ENCODE measurements at places on chromosomes 13 and 19. TPM values are rescaled to one million over a fixed set of nuclear protein-coding genes. Genes with fewer than 3 reads are reported as not detected.

- no peak for DNase-seq
- H3K4me3 ChIP-seq, result no peak overlapping the region
- peaks cover 58% of the 10 kb centered on the region for H3K4me1 ChIP-seq
- peaks cover 22% of the 10 kb centered on the region for H3K27me3 ChIP-seq
These were observed 788 bp upstream of the RTBDN start for GRCh38 chr19:12834976-12835757.

- no peak overlapping the region for H3K4me3 ChIP-seq
- no peaks in the 10 kb centered on the region for H3K36me3 ChIP-seq
- H3K27me3 ChIP-seq, result no peaks in the 10 kb centered on the region
These were observed 417.4 kb downstream of the NDFIP2 start for GRCh38 chr13:79898202-79898826.

DNA sequence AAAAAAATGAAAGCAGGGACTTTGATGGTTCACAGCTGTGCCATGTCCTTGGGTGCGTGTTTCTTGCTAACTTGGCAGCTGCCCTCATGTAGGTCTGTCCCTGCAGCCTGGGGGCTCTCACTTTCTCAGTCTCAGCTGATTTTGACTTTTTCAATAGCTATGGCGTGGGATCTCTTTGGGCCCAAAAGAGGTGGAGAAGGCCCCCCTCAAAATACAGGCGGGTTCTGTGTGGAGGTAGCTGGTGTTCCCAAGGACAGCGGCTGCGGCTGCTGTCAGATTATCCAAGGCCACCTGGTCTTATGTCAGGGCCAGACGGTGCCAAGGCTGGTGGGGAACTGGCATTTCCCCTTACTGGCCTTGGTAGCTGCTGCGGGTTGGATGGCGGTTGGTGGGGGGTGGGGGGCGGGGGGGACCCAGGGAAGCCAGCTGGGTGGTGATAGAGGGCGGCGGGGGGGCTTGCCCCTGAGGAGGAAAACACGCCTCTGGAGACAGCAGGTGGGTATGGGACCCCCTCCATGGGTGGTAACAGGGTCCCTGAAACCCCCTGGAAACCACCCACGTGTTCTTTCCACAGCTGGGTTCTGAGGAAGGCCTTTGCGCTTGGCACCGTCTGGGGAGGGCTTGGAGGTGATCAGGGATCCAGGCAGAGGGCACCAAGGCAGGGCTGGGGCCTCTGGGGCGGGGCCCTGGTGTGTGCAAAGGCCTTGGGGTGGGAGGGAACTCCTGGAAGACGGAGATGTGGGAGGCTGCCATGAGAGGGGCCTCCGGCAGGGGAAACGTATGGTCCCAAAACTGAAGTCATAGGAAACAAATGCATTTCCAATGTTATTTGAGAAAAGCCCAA is 4.1 kb downstream of the TIMM13 start:
- no peak overlapping the region for H3K27ac ChIP-seq
- no peak overlapping the region for H3K4me3 ChIP-seq
- H3K27me3 ChIP-seq, result no peaks in the 10 kb centered on the region
- peaks cover 32% of the 10 kb centered on the region for H3K4me1 ChIP-seq
- DNase-seq, result no peak

DNA sequence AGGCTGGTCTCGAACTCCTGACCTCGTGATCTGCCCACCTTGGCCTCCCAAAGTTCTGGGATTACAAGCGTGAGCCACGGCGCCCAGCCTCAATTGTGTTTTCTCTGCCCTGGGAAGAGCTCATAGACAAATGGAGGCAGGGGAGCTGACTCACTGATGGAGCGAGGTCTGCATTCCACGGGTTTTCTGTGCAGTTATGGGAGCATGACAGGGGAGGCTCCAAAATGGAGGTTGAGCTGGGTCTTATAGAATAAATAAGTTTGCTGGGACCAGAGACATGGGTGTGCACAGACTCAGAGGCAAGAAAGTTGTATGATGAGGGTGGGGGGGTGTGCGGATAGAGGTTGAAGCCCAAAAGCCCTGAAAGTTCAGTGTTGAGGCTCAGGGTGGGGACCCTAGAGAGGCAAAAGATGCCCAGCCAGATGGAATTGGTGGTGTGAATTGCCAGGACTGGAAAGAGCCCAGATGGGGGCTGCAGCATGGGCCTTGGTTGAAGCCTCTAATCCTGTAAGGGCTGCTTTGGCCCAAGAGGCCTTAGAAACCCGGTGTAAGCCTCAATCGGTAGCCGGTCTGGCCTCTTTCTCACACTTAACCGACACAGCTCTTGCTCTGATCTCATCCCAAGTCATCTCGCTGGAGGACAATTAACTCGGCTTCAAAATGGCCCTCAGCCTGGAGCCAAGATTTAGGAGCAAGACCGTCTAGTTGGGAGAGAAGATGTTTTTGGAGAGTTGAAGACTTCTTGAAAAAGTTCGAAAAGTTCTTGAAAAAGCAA is 1.9 kb downstream of the TPM4 start:
- DNase-seq, result no peak
- peaks cover 36% of the 10 kb centered on the region for H3K4me1 ChIP-seq
- H3K27ac ChIP-seq, result peak overlapping the region; percentile 91
- no peaks in the 10 kb centered on the region for H3K27me3 ChIP-seq
- peaks cover 17% of the 10 kb centered on the region for H3K36me3 ChIP-seq

GRCh38 chr13:58792854-58793253 is 1161.3 kb downstream of the PCDH17 start:
- no peaks in the 10 kb centered on the region for H3K27me3 ChIP-seq
- H3K4me3 ChIP-seq, result no peak overlapping the region
- no peak overlapping the region for H3K27ac ChIP-seq
- H3K36me3 ChIP-seq, result no peaks in the 10 kb centered on the region

- no peak for DNase-seq
- no peak overlapping the region for H3K4me3 ChIP-seq
- H3K27me3 ChIP-seq, result no peaks in the 10 kb centered on the region
- H3K4me1 ChIP-seq, result peaks cover 14% of the 10 kb centered on the region
- no peak overlapping the region for H3K27ac ChIP-seq
These were observed 25.5 kb downstream of the INSR start for GRCh38 chr19:7268705-7269098.

GRCh38 chr19:3949997-3950859 is 17.4 kb downstream of the NMRK2 start:
- H3K27ac ChIP-seq, result peak overlapping the region; percentile 75
- H3K4me1 ChIP-seq, result peaks cover 38% of the 10 kb centered on the region
- no peaks in the 10 kb centered on the region for H3K27me3 ChIP-seq
- H3K4me3 ChIP-seq, result peak overlapping the region; percentile 16
- no peak for DNase-seq

DNA sequence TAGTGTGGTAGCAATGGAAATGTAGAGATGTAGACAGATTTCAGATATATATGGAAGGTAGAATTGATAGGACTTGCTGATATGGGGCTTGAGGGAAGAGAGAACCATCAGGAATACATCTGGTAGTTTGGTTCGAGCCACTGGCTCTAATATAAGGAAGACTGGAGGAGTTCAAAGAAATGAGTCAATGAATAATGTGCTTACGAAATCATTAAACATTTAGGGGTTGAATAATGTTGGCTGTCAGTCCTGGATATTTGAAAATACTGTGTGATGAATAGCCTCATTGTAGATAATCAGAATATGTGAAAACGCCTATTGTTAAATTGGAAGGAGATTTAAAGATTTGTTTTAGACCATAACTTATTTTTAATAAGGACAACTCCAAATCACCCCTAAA is 21.6 kb downstream of the SGCG start:
- H3K36me3 ChIP-seq, result no peaks in the 10 kb centered on the region
- H3K4me1 ChIP-seq, result no peaks in the 10 kb centered on the region
- no peak overlapping the region for H3K27ac ChIP-seq
- no peaks in the 10 kb centered on the region for H3K27me3 ChIP-seq
- H3K4me3 ChIP-seq, result no peak overlapping the region
- DNase-seq, result no peak

DNA sequence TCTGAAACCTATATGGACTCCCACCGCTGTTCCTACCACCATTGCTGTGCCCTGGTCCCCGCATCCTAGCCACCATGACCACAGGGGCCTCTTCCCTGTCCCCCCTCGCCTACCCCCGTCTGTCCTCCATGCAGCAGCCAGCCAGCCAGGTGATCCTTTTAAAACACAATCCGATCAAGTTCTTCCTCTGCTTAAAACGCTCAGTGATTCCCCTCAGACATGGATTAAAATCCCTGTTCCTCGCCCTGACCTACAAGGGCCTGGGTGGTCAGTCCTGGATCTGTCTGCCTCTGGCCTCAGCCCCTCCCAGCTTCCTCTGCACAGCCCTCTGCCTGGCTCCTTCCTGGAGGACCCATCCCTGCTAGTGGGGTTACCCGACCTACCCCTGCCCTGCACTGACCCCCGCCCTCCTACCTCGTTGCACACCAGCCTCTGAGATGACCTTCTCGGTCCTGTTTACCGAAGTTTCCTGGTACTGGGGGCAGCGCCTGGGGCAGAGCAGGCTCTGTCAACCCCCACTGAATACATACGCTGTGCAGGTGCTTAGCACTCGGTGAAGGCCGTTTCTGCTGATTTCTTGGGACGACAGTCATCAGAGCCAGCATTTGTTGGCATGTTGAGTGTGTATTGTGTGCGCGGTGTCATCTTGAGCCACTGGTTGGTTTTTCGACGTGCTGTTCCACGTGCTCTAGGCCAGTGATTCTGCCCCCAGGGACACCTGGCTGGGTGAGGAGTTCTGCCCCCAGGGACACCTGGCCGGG is 14.7 kb upstream of the LENG8 start:
- no peak for DNase-seq
- no peak overlapping the region for H3K4me3 ChIP-seq
- no peak overlapping the region for H3K27ac ChIP-seq
- H3K4me1 ChIP-seq, result peaks cover 62% of the 10 kb centered on the region
- peaks cover 4% of the 10 kb centered on the region for H3K27me3 ChIP-seq

- H3K4me1 ChIP-seq, result no peaks in the 10 kb centered on the region
- H3K36me3 ChIP-seq, result no peaks in the 10 kb centered on the region
- H3K27me3 ChIP-seq, result no peaks in the 10 kb centered on the region
- no peak for DNase-seq
- no peak overlapping the region for H3K4me3 ChIP-seq
- no peak overlapping the region for H3K27ac ChIP-seq
These were observed 61.5 kb upstream of the TDRD3 start for GRCh38 chr13:60335531-60335930.

The EPN1 gene
- 168 TPM for total RNA-seq

The SYT5 gene
- total RNA-seq, result not detected

DNA sequence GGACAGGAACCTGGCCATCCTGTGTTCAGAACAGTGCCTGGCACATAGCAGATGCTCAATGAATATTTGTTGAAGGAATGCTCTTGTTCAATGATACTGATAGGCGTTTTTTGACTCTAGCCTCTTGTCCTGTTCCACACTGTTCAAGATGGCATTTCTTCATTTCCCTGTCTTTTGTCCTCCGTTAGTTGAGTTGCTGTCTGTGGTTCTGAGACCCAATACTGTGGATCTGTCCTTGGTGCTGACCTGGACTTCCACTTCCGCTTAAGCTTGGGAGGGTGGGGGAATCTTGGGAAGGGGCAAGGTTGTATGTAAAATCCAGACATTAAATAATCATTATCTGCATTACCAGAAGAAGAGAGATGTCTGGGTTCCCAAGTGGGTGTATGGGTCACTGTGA is 8.3 kb upstream of the KCNN4 start:
- H3K36me3 ChIP-seq, result no peaks in the 10 kb centered on the region
- no peak for DNase-seq
- H3K4me3 ChIP-seq, result no peak overlapping the region
- peaks cover 12% of the 10 kb centered on the region for H3K4me1 ChIP-seq

GRCh38 chr19:44608391-44608821 is 5.0 kb upstream of the IGSF23 start:
- no peaks in the 10 kb centered on the region for H3K36me3 ChIP-seq
- H3K4me3 ChIP-seq, result no peak overlapping the region
- H3K27ac ChIP-seq, result no peak overlapping the region
- H3K27me3 ChIP-seq, result no peaks in the 10 kb centered on the region
- no peak for DNase-seq

DNA sequence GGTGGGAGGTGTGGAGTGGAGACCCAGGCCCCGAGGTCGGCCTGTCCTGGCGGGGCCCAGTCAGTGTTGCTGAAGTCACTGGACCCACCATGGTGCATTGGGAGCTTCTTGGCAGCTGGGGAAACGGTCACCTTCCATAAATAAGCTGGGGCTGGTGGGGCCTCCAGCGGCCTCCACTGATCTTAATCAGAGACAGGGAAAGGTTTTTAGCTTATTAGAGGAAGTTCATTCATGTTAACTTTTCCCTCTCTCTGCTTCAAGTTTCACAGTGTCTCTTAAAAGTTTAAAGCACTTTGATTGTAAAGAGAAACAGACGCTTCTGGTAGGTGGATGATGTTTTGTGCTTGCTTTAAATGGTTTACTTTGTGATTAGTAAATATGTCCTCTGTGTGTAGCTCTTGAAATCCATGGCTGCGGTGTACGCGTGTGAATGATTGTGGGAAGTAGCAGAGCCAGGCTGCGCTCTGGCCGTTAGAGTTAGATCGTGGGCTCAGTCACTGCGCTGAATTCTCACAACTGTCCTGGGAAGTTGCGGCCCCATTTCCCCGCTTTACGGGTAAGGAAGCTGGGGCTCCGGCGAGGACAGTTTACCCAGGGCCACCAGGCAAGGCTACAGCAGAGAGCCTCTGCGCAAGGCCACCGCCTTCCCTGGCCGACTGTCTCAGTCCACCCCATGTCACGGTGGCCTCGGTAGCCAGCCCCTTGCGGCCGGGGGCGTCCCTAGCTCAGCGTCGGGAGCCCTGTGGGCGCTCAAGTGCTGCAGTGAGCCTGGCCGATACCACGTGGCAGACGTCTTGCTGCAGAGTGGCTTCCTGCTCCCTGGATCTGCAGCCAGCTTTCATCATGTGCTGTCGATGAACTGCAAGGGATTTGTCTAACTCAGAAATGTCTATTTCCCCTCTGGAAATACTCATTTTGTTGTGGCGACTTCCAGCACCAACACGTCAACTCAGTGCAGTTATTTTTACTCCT is 16.5 kb upstream of the NDUFS7 start:
- peaks cover 11% of the 10 kb centered on the region for H3K4me1 ChIP-seq
- DNase-seq, result no peak
- H3K36me3 ChIP-seq, result peaks cover 27% of the 10 kb centered on the region
- no peak overlapping the region for H3K4me3 ChIP-seq
- no peak overlapping the region for H3K27ac ChIP-seq

- H3K27ac ChIP-seq, result peak within 1 kb of the TSS; percentile 69
- peaks cover 44% of the 10 kb centered on the region for H3K27me3 ChIP-seq
- DNase-seq, result peak; percentile 6
- H3K4me1 ChIP-seq, result peaks cover 22% of the 10 kb centered on the region
- H3K36me3 ChIP-seq, result no peaks in the 10 kb centered on the region
- H3K4me3 ChIP-seq, result peak within 1 kb of the TSS; percentile 34
These were observed at the start of gene MEDAG for GRCh38 chr13:30905932-30906383. Gene MEDAG (plus strand): TSS chr13:30906271. CDS start chr13:30906516, 245 bp downstream.

DNA sequence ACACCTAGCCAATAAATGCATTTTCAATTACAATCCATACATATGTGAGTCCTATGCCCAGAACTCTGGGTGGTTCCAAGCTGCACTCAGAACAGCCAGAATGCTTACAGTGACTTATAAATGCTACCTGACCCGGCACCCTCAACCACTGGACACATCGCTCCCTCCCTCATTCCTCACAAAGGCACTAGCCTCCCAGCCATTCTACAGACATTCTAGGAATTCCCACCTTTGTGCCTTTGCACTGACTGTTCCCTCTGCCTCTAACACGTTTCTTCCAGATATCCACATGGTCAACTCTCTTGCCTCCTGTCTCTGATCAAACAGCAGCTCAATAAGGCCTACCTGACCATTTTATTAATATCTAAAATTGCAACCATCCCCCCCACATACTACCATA is 99.9 kb downstream of the LHFPL6 start:
- no peak overlapping the region for H3K27ac ChIP-seq
- no peaks in the 10 kb centered on the region for H3K4me1 ChIP-seq
- H3K36me3 ChIP-seq, result no peaks in the 10 kb centered on the region
- no peak for DNase-seq
- H3K4me3 ChIP-seq, result no peak overlapping the region
- no peaks in the 10 kb centered on the region for H3K27me3 ChIP-seq

The CGB2 gene
- total RNA-seq, result not detected

Data from esophagus squamous epithelium (tissue), 5 donors.